ENCODE measurements at places on chromosomes 5 and 9.

DNA sequence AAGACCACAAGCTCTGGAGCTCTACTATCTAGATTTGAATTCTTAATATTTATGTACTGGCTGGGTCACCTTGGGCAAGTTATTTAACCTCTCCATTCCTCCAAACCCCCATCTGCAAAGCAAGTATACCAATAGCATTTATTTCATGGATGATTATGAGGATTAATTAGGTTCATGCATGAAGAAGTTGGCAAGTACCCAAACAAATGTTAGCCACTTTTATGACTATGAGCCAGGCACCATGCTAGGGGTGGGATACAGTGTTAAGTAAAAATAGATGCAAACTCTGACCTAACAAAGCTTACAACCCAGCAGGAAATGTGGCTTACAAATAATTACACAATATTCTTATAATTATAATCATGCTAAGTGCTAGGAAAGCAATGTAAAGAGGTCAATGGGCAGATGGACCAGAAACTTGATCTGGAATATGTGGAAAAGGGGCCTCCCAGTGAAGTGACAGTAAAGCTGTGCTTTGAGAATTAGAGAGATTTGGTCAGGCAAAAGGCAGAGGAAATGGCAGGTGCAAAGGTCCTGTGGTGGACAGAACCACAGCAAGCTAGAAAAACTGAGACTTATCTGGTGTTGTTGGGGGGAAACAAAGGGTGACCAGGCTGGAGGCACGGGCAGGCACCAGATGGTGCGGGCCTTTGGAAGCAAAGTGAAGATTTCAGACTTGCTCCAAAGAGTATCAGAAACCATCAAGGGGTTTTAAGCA lies 525.2 kb upstream of the TRPC7 start:
- H3K36me3 ChIP-seq, result no peaks in the 10 kb centered on the region
- H3K4me1 ChIP-seq, result no peaks in the 10 kb centered on the region
- no peak overlapping the region for H3K27ac ChIP-seq
- no peaks in the 10 kb centered on the region for H3K27me3 ChIP-seq
- DNase-seq, result no peak
- H3K4me3 ChIP-seq, result no peak overlapping the region

GRCh38 chr5:112630246-112631009 lies 107.3 kb upstream of the APC start:
- no peak overlapping the region for H3K4me3 ChIP-seq
- DNase-seq, result no peak
- H3K27me3 ChIP-seq, result peaks cover 47% of the 10 kb centered on the region
- H3K27ac ChIP-seq, result no peak overlapping the region
- no peaks in the 10 kb centered on the region for H3K4me1 ChIP-seq

- H3K4me3 ChIP-seq, result no peak overlapping the region
- no peaks in the 10 kb centered on the region for H3K36me3 ChIP-seq
Measured at GRCh38 chr5:8945972-8946371, 599.9 kb downstream of the SEMA5A start.

DNA sequence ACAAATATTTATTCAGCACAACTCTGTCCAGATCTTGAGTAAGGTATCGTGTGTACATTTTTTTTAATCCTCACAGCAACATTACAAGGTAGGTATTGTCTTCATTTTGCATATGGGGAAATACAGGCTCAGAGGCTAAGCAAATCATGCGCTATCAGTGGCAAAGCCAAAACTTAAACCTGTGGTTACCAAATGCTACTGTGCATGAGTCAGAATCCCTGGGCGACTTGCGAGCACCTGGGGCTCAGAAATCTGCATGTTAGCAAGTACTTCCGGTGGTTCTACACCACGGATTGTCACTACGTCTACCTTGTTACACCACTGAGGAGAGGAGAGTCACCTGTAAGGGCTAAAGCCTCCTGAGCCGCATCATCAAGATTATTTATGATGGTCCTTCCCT lies 21.3 kb downstream of the C5orf58 start:
- H3K4me1 ChIP-seq, result peaks cover 70% of the 10 kb centered on the region
- peak; percentile 76 for DNase-seq
- peak overlapping the region; percentile 71 for H3K27ac ChIP-seq
- peaks cover 96% of the 10 kb centered on the region for H3K36me3 ChIP-seq
- H3K27me3 ChIP-seq, result no peaks in the 10 kb centered on the region

- no peak overlapping the region for H3K27ac ChIP-seq
- H3K36me3 ChIP-seq, result no peaks in the 10 kb centered on the region
- no peaks in the 10 kb centered on the region for H3K4me1 ChIP-seq
- no peak for DNase-seq
- peaks cover 7% of the 10 kb centered on the region for H3K27me3 ChIP-seq
Measured at GRCh38 chr9:87875831-87876545, 6.7 kb upstream of the SPATA31E1 start.

DNA sequence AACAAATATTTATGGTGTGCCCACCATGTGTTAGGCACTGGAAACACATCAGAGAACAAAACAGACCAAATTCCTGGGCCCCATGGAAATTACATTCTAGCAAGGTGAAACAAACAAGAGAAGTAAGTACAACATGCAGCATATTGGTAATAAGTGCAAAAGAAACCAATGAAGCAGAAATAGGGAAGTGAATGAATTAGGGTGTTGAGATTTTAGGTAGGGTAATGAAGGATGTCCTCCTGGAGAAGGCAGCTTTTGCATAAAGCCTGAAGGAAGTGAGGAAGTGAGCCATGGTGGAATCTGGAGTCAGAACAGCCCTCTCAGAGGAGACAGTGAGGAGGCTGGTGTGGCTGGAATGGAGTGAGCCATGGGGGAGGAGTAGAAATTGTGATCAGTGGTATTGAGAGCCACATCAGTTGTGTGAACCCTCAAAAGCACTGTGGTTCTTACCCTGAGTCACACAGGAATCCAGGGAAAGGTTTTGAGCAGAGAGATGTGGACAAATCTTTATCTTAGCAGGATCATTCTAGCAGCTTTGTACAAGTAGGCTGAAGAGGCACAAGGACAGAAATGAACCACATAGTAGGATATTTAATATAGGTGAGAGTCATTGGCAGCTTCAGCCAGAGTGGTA lies 52.7 kb upstream of the ARL15 start:
- peaks cover 15% of the 10 kb centered on the region for H3K27me3 ChIP-seq
- DNase-seq, result no peak
- no peaks in the 10 kb centered on the region for H3K4me1 ChIP-seq

- no peak overlapping the region for H3K4me3 ChIP-seq
- H3K4me1 ChIP-seq, result no peaks in the 10 kb centered on the region
- H3K27ac ChIP-seq, result no peak overlapping the region
Measured at GRCh38 chr5:23400951-23401350, 106.5 kb upstream of the PRDM9 start.

DNA sequence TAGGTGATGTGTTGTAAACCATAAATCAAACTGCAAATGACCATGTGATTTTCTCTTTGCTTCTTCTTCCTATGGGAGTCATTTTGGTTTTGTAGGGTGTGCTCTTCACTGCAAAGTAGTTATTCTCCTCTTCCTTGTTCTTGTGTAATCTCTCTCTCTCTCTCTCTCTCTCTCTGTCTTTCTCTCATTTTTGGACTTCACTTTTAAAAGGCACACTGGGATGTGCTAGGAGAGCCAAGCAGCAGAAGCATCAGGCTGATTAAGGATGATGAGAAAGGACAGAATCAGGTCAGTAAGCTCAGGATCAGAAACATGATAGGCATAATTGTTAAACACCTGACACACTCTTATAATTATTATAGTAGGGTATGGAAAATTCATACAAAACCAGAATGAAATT lies 505.3 kb upstream of the ZNF608 start:
- no peaks in the 10 kb centered on the region for H3K27me3 ChIP-seq
- H3K4me1 ChIP-seq, result no peaks in the 10 kb centered on the region
- no peak for DNase-seq

DNA sequence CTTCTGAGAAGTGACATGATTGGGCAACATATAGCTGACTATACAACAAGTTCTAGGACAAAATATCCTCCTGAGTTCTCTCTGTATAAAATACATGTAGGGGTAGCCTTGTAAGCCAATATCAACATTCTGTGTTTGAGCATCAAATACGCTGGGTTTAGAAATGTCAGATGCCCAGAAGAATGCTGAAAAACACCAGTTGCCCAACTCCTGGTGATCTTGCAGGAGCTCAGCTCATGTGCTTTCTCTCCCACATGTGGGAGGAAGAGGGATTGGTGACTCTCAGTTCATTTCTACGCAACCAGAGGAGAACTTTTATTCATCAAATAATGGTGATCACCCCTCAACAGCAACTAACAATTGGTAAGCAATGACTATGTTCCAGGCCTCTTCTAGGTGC lies 810.9 kb upstream of the ACO1 start:
- no peaks in the 10 kb centered on the region for H3K4me1 ChIP-seq
- H3K27ac ChIP-seq, result no peak overlapping the region
- no peaks in the 10 kb centered on the region for H3K36me3 ChIP-seq
- H3K4me3 ChIP-seq, result no peak overlapping the region
- no peak for DNase-seq
- no peaks in the 10 kb centered on the region for H3K27me3 ChIP-seq

GRCh38 chr5:172886974-172887501 lies 53.0 kb downstream of the ERGIC1 start:
- H3K27ac ChIP-seq, result no peak overlapping the region
- H3K36me3 ChIP-seq, result peaks cover 4% of the 10 kb centered on the region
- H3K27me3 ChIP-seq, result no peaks in the 10 kb centered on the region
- no peaks in the 10 kb centered on the region for H3K4me1 ChIP-seq
- no peak overlapping the region for H3K4me3 ChIP-seq

GRCh38 chr5:156598964-156599363 lies 251.1 kb upstream of the PPP1R2B start:
- H3K36me3 ChIP-seq, result no peaks in the 10 kb centered on the region
- no peaks in the 10 kb centered on the region for H3K4me1 ChIP-seq

DNA sequence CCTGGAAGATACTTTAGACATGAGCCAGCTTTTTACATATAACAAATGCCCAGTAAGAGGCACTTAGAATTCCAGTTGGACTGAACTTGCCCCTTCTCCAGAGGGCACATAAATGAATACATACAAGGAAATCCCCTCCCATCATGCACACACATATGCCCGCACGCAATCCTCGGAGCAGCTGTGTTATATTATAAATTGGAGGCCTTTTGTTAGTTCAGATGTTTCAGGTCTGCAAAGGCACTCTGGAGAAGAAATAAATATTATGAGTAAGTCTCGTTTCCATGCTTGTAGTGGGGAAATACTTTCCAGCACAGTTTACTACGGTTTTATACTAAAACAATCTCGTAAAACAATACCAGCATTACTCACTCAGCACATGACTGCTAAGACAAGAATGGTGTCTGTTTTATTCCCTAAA lies 17.6 kb upstream of the MUSK start:
- DNase-seq, result no peak
- no peaks in the 10 kb centered on the region for H3K4me1 ChIP-seq
- no peaks in the 10 kb centered on the region for H3K36me3 ChIP-seq
- H3K27ac ChIP-seq, result no peak overlapping the region
- no peaks in the 10 kb centered on the region for H3K27me3 ChIP-seq

GRCh38 chr5:138577452-138577851 lies 2.3 kb upstream of the HSPA9 start:
- no peak overlapping the region for H3K27ac ChIP-seq
- H3K27me3 ChIP-seq, result no peaks in the 10 kb centered on the region
- no peak for DNase-seq
- H3K4me1 ChIP-seq, result peaks cover 36% of the 10 kb centered on the region

- no peak overlapping the region for H3K4me3 ChIP-seq
- H3K27me3 ChIP-seq, result peaks cover 26% of the 10 kb centered on the region
- H3K36me3 ChIP-seq, result no peaks in the 10 kb centered on the region
- H3K27ac ChIP-seq, result no peak overlapping the region
- DNase-seq, result no peak
- peaks cover 2% of the 10 kb centered on the region for H3K4me1 ChIP-seq
Measured at GRCh38 chr5:171455522-171455921, 36.1 kb downstream of the FGF18 start.

- H3K27ac ChIP-seq, result no peak overlapping the region
- H3K4me1 ChIP-seq, result peaks cover 2% of the 10 kb centered on the region
- H3K36me3 ChIP-seq, result no peaks in the 10 kb centered on the region
- H3K27me3 ChIP-seq, result peaks cover 43% of the 10 kb centered on the region
Measured at GRCh38 chr5:1300581-1301083, 5.8 kb upstream of the TERT start.

DNA sequence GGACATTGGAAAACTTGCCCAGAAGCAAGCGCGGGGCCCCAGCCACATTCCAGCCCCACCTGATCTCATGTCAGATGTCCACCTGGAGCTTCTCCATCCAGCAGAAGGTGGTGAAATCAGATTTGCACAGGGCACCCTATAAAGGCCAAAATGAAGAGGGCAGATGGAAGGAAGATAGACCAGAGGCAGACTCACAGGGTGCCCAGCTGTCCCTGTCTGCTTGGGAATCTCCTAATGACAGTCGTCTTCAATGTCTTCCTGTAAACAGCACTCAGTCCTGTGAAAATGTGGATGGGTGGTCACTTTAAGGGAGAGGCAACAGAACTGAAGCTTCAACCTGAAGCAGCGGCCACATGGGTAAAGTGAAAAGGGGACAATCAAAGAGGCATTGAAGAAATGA lies 607.5 kb downstream of the IRX1 start:
- no peak overlapping the region for H3K4me3 ChIP-seq
- DNase-seq, result no peak
- H3K27me3 ChIP-seq, result no peaks in the 10 kb centered on the region

- peaks cover 30% of the 10 kb centered on the region for H3K4me1 ChIP-seq
- no peak overlapping the region for H3K27ac ChIP-seq
- H3K27me3 ChIP-seq, result peaks cover 24% of the 10 kb centered on the region
- H3K4me3 ChIP-seq, result no peak overlapping the region
- DNase-seq, result no peak
Measured at GRCh38 chr5:73495772-73496335, 2.4 kb upstream of the BTF3 start.

GRCh38 chr5:41921166-41921565 lies 3.9 kb upstream of the FBXO4 start:
- DNase-seq, result no peak
- H3K4me3 ChIP-seq, result no peak overlapping the region
- peaks cover 41% of the 10 kb centered on the region for H3K36me3 ChIP-seq
- no peaks in the 10 kb centered on the region for H3K27me3 ChIP-seq
- H3K4me1 ChIP-seq, result peaks cover 15% of the 10 kb centered on the region
